ENCODE measurements at places on chromosomes 6 and 20.
A peak's percentile ranks its signal among the peaks of the same experiment; 100 is the strongest.

GRCh38 chr20:64231621-64232550, 23.7 kb upstream of the PCMTD2 start:
- DNase-seq, result no peak

DNA sequence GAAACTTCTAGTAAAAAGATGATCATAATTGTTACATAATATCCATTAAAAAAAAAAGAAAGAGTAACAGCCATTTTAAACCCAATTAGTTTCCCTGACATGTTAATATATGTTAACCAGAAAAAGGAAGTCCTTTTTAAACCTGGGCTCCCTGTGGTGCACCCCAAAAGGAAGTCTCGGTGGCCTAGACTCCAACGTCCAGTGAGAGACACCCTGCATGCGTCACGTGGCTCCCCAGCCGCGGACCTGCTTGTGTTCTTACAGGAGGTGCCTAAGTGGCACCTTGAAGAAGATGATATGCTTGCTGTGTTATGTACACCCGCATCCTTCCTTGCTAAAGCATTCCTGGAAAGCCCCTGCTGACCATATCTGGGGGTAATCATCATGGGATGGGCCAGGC, 50.1 kb downstream of the FOXC1 start:
- DNase-seq, result no peak

GRCh38 chr6:52244400-52244799, at the start of gene IL17F:
Gene IL17F, minus strand, starts transcription at chr6:52244500. Its CDS starts 71 bp downstream, at chr6:52244429.
- DNase-seq, result no peak

GRCh38 chr20:41428285-41428684, 61.7 kb upstream of the EMILIN3 start:
- peak; percentile 89 for DNase-seq

GRCh38 chr6:155147958-155148663, 115.7 kb upstream of the CLDN20 start:
- no peak for DNase-seq

GRCh38 chr6:108734271-108734922, 113.8 kb upstream of the ARMC2 start:
- DNase-seq, result no peak

DNA sequence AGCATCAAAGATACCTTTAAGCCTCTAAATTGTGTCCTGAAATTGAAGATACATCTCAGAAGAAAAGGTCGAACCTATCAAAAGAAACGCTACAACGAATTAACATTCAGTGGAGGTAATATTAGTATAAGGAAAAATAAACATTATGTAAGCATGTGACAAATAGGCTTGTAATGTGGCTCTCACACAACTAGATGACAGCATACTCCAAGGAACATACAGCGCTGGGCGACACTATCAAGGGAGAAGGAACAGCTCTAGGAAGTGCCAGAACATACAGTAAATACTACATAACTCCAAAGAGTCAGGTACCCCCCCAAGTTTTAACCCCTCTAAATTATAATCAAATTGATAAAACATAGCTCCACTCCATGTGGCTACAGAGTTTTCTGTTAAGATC, 103.5 kb downstream of the LAMP5 start:
- DNase-seq, result peak; percentile 54

DNA sequence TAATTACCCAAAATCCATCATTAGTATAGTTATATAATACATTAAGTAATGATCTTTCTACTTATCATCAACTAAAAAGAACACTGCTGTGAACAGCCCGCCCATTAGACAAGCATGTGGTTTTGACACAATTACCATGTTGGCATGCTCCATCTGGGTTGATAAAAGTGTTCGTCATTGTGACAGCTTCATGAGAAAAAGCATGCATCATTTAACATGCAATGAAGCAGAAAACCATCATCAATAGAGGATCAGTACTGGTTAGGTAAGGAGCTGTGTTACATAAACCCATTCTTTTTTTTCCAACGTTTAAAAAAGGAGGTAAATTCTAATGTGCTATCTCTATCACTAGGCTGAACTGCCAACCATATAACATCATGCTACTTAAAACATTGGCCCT, 101.9 kb downstream of the EPB41L2 start:
- DNase-seq, result peak; percentile 13

DNA sequence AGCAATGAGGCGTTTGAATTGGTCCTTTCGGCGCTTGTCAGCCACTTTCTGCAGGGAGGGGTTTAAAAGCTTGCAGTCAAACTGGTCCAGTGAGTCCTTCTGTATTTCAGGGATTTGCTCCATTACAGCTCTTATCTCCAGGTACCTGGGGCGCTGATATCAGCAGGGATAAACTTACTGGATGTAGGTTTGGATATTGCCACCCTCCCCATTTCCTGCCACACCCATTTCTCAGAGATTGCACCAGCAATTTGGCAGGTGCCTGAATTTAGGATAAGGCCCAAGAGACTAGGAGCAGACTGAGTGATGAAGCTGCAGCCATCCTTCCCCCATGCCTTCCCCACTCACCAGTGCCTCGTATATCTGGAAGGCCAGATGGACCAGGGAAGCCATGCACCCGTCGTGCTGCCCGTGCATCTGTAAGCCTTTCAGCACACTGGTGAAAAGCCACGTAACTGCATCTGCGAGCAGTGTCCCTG, 7.6 kb downstream of the POLR1C start:
- no peak for DNase-seq

DNA sequence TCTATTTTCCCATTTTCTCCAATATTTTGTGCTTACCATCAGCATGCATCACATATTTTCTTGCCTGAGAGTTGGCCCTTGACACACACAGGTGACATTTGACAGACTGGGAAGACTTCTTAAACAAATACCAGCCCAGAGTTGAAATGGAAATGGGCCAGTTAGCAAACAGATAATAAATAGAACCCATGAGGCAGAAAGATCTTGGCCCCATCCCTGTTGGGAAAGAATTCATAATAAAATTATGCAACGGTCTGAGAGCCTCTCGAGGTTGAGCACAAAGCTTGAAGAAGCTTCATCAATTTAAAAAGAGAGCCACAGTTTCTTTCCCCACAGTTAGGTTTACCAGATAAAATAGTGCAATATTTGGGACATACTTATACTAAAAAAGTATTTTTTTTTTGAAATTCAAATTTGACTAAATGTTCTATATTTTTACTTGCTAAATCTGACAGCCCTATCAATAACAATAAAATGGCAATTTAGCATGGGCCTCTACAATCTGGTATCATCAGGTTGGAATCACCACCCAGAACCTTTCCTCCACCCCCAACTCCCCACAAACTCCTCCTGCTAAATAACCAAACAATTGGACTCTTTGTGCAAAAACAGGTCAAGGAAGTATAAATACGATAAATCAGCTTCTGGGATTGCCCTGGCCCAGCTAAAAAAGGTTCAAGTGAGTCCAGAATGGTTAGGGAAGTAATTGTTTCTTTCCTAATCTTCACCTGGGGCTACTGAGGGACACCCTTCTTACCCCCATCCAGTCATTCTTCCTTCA, 129.8 kb downstream of the CD164 start:
- no peak for DNase-seq

GRCh38 chr20:57126481-57127092, 139.9 kb downstream of the BMP7 start:
- no peak for DNase-seq

DNA sequence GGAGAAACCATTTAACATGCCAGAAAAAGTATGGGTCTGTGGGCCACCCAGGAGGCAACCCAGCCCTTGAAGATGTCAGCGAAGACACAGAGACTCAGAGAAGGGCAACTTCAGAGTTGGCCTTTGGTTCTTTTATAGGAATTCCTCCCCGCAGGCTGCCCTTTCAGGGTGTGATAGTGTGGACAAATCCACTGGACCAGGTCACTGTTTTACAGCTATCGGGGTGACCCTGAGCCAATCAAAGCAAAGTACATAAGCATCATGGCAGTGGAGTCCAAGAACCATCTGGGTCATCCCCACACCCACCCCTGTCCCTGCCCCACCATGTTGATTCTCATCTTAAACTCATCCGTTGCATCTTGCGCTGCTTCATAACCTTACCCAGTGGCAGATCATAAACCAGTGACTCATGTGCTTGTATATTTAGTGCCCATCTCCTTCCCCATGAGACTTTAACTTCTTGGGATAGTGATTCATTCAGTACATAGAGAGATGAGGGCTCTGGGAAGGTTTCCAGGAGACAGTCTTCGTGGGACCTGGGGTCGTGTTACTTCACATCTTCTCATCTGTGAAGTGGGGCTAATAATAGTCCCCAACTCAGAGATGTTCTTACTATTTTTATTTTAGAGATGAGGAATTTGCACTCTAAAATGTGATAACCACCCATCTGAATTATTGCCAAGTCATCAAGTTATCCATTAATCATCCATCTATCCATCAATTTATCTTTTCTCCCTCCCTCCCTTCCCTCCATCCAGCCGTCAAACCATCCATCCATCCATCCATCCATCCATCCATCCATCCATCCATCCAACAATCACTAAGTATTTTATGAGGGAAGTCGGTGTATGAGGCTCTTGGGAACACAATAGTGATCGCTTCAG, 51.0 kb downstream of the EDN3 start:
- peak; percentile 21 for DNase-seq

DNA sequence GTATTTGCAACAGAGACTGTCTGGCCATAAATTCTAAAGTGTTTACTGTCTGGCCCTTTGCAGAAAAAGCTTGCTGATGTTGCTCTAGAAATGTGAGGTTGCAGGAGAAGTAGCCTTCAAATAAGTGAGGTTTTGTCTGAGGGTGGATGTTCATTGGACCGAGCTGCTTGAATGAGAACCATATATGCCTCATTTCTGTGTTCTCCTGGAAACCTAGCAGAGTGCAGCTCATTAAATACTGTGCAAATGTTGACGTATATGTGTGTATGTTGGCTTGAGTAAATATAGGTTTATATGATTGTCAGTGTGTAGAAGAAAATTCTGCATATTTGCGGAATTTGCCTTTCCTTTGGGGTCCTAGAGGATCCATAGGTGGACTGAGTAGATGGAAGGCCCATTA, 39.0 kb downstream of the CHMP4B start:
- DNase-seq, result no peak

GRCh38 chr6:145878591-145879295, 64.1 kb upstream of the FBXO30 start:
- DNase-seq, result no peak

DNA sequence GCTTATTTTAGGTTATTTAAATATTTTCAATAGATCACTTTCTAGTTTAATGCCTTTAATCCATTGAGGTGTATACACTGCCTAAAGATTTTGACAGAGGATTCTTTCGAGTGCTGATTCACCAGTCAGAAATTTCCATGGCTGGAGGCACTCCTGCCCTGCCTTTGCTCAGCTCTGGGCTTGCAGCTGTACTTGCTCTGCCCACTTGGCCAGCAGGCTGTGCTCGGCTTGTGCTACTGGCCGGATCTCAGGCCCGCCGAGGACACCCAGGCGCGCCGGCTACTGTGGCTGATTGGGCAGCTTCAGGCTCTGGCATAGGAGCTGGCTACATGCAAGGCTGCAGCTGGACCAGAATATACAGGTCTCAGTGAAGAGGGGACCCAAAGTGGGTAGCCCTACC, 675.1 kb upstream of the MMS22L start:
- DNase-seq, result no peak

- DNase-seq, result no peak
Observed at GRCh38 chr6:125008957-125009356, 46.7 kb downstream of the RNF217 start.

DNA sequence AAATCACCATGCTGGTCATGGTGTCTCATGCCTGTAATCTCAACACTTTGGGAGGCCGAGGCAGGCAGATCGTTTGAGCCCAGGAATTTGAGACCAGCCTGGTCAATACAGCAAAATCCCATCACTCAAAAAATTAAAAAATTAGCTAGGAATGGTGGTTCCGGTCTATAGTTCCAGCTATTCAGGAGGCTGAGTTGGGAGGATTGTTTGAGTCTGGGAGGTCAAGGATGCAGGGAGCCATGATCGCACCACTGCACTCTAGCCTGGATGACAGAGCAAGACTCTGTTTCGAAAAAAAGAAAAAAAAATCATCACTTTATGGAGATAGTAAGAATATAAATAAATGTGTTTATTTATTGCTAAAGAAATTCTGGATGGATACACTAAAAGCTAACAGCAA, 124.1 kb downstream of the RNGTT start:
- DNase-seq, result no peak

DNA sequence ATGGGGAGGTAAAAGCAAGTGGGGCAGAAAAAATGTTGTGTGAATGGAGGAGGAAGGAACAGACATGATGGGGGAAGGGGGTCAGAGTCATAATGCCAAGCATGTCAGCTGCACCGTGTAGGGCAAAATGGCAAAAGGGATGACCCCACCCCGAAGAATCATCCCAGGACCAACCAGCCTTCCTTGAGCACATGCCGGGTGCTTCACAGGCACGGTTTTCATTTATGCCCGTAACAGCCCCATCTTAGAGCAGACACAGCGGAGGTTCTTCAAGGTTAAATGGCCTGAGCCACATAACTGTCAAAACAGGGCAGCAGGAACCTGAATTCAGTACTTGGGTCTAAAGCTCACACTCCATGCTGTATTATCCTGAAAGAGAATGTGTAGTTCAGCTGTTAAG, 322.2 kb downstream of the ZFAND3 start:
- DNase-seq, result no peak

GRCh38 chr20:43513372-43513930, 6.0 kb downstream of the L3MBTL1 start:
- DNase-seq, result no peak

DNA sequence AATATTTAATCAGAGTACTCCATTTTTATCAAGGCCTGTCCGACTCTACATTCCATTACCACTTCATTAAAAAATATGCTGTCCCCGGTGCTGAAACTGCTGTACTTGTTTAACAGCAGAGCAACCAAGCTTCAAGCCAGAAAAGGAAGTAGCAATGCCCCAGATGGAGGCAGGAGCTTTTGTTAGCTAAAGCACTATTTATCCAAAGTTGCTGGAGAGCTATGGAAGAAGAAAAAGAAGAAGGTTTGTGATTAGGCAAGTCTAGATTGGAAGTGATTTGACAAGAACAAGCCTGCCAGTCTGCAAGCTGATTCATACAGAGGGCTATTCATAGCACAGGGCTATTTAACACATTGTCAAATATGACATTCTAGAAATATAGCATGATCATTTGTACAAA, 160.9 kb upstream of the SPTLC3 start:
- no peak for DNase-seq

DNA sequence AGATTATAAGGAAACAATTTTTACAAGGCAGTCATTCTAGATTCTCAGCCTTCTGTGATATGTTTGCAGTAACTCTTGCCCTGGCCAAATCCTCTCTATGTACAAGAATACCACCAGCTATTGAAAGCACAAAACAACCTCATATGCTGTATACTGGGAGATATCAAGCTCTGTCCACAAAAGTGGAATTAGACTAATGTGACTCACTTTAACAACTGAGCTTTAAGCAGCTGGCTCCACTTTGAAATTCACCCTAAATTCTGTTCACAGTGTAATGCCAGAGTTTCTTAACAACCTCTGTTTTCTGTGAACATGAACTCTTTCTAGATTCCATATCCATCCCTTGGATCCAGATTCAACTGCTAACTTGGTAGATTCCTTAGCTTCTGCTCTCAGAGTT, 47.6 kb downstream of the CHD6 start:
- no peak for DNase-seq

DNA sequence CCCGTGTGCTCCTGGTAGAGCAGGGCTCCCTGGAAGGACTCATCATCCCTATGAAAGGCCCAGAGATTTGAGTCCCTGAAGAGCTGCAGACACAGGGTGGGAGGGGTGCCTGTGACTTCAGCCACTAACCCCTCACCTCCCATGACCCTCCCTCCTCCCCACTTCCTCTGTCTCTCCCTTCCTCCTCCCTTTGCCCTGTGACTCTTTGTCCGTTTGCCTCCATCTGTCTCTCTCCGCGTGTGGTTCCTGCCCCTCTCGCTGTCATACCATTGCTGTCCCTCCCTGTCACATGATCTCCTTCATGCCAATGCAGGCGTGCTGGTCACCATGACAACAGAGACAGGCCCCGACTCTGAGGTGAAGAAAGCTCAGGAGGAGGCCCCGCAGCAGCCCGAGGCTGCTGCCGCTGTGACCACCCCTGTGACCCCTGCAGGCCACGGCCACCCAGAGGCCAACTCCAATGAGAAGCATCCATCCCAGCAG, 19.0 kb downstream of the EPB41L1 start:
- DNase-seq, result no peak
